Progenitor cell of endocrine pancreas (in vitro differentiated cells): ENCODE measurements at places on chromosomes 3 and 15. TPM values are rescaled to one million over a fixed set of nuclear protein-coding genes. Genes with fewer than 3 reads are reported as not detected.

Gene METTL6
- total RNA-seq = 28.0 and 28.2 TPM in 2 replicates

Gene TP63
- 0.72 and 1.6 TPM in 2 replicates for total RNA-seq

Gene TMEM89
- total RNA-seq = 0.49 TPM in 1 of 2 replicates, not detected in the other

Gene STARD9
- 1.8 and 2.5 TPM in 2 replicates for total RNA-seq

Gene HIGD2B
- not detected in 2 replicates for total RNA-seq

Gene GOLGA6B
- not detected in 2 replicates for total RNA-seq

Gene THPO
- total RNA-seq = 6.2 and 7.1 TPM in 2 replicates

Gene OR5K2
- not detected in 2 replicates for total RNA-seq

Gene WDR72
- 25.0 and 26.6 TPM in 2 replicates for total RNA-seq

GRCh38 chr3:129046732-129047552 is 13.6 kb upstream of the GP9 start:
- H3K27ac ChIP-seq = no peak overlapping the region
- H3K4me1 ChIP-seq = peaks cover 11% of the 10 kb centered on the region
- H3K27me3 ChIP-seq = peaks cover 10% of the 10 kb centered on the region
- DNase-seq = no peak
- H3K36me3 ChIP-seq = peaks cover 13% of the 10 kb centered on the region

DNA sequence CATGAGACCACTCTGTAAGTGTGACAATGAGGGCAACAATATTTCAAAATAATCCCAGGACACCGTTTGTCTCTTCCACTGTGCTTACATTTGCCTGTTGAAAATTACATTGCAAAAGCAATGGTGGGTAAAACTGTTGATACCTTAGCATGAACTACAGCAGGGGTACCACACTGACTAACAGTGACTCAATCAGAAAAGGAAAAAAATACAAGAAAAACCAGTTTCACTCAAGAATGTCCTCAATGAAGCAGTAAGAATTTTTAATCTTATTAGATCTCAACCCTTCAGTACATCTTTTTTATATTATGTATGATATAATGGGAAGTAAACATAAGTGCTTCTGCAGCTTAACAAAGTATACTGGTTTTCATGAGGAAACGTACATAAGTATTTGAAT is 1.6 kb upstream of the CCDC54 start:
- DNase-seq = no peak
- no peaks in the 10 kb centered on the region for H3K4me1 ChIP-seq
- no peak overlapping the region for H3K4me3 ChIP-seq
- no peak overlapping the region for H3K27ac ChIP-seq

DNA sequence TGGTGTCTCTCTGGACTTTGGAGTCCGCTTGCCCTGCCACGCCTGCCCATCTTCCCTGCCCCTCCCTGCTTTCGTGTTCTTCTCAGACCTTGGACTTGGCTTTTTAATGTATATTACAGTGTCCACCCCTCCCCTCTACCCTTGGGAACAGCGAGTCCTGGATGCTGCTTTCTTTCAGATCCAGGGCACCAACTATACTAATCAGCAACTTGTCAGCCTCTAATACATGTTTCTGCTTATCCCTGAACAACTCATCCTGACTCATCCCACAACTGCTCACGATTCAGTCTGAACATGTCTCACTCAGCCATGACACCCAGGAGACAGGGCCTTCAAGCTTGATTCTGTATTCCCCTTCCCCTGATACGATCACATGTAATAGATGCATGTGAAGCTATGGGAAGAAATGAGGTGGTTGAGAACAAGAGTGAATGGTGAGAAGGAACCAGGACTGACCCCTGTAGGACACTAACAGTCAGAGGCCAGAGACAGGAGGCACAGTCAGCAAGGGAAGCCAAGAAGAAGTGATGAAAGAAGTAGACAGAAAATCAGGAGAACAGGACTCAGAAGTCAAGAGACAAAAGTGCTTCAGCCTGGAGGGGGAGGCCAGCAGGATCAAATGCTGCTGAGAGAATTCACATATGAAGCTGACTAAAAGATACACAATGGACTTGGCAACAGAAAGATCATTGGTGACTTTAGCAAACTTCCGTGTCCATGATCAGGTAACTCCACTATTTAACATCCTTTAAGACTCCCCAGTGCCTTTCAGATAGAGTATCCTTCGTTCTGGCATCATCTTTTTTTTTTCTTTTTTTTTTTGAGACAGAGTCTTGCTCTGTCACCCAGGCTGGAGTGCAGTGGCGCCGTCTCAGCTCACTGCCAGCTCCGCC is 35.4 kb downstream of the BCL2L10 start:
- no peak overlapping the region for H3K27ac ChIP-seq
- no peak overlapping the region for H3K4me3 ChIP-seq
- peaks cover 1% of the 10 kb centered on the region for H3K4me1 ChIP-seq
- no peaks in the 10 kb centered on the region for H3K27me3 ChIP-seq
- H3K36me3 ChIP-seq = no peaks in the 10 kb centered on the region
- no peak for DNase-seq

DNA sequence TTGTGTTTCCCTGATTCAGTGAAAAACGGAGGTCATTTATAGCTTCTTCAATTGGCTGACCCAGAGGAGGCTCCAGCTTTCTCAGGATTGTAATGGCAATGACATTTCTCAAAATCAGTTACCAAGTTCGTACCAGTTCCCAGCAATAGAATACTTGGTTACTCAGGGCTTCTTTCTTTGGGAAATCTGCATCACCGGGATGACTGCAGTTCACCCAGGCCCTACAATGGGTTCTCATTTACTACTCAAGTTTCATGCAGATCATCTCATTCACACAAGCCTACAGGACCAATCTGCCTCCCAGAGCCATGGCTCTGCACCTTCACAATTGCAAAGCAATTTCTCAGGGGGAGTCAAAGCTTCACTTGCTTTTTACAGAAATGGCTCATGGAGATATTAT is 109.6 kb downstream of the FHIT start:
- no peaks in the 10 kb centered on the region for H3K27me3 ChIP-seq
- H3K36me3 ChIP-seq = peaks cover 1% of the 10 kb centered on the region
- H3K27ac ChIP-seq = no peak overlapping the region
- DNase-seq = no peak
- no peak overlapping the region for H3K4me3 ChIP-seq
- H3K4me1 ChIP-seq = peaks cover 3% of the 10 kb centered on the region

DNA sequence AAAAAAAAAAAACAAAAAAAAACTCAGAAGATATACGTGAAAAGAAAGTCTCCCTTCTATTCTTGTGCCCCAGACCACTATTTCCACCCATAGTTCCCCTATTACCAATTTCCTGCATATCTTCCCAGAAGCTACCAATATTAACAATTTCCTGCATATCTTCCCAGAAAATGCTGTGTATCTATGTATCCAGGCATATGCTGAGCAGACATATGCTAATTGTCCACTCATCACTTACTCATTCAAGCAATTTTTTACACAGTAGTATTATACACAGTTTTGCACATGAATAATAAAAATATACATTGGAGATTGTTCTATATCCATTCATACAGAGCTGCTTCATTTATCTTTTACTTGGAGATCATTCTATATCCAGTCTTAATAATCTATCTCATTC is 12.6 kb upstream of the SLMAP start:
- H3K27me3 ChIP-seq = no peaks in the 10 kb centered on the region
- no peak for DNase-seq
- no peaks in the 10 kb centered on the region for H3K36me3 ChIP-seq
- no peaks in the 10 kb centered on the region for H3K4me1 ChIP-seq

GRCh38 chr3:186642014-186642413 is 1.8 kb downstream of the FETUB start:
- H3K36me3 ChIP-seq = no peaks in the 10 kb centered on the region
- H3K27me3 ChIP-seq = peaks cover 30% of the 10 kb centered on the region
- peaks cover 15% of the 10 kb centered on the region for H3K4me1 ChIP-seq
- no peak for DNase-seq

DNA sequence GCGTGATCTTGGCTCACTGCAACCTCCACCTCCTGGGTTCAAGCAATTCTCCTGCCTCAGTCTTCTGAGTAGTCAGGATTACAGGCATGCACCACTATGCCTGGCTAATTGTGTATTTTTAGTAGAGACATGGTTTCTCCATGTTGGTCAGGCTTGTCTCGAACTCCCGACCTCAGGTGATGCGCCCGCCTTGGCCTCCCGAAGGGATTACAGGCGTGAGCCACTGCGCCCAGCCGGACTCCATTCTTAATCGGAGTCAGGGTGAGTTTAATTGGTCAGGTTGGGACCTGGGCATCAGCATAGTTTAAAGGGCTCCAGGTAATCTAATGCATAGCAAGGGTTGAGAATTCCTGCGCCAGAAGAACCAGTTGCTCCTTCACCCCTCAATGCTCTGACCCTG is 29.2 kb downstream of the MAGEF1 start:
- DNase-seq = no peak
- H3K36me3 ChIP-seq = no peaks in the 10 kb centered on the region
- H3K27me3 ChIP-seq = peaks cover 9% of the 10 kb centered on the region

DNA sequence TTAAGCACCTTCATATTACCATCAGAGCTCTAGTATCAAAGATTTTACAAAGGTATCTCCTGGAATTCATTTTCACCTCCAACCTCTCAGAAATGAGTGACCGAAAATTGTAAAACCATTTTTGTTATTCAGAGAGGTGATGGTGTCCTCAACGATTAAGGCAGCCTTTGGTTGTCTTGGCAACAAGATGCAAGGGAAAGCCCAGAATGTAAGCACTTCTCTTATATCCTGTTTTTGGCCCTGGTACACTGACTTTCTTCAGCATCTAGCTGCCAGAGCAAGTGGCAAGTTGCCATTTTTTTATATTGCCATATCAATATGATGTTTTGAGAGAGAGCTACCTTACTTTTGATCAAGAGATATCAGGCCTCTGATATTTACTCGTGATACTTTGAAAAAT is 384.9 kb upstream of the NECTIN3 start:
- DNase-seq = no peak
- no peak overlapping the region for H3K4me3 ChIP-seq
- H3K4me1 ChIP-seq = no peaks in the 10 kb centered on the region
- no peak overlapping the region for H3K27ac ChIP-seq

DNA sequence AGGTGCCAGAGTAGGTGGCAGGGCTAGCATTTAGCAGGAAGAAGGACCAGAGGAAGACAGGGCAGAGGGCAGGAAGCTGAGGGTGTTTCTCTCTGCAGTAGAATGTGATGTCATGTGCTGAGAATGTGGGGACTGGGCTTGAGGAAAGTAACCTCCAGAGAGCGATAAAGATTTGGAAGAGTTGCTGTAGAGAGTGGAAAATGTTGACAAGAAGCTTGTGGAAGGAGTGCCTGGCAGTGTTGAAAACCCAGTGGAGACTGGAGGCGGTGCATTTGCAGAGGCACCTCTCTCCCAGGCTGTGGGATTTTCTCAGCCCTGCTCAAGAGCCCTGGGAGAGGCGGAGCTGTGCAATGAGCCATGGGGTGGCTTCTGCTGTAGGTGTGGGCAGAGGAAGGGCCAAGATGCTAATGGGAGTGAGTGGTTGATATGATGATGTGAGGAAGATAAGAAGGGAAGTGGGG is 54.8 kb downstream of the MESD start:
- H3K36me3 ChIP-seq = peaks cover 5% of the 10 kb centered on the region
- H3K4me3 ChIP-seq = no peak overlapping the region
- H3K27me3 ChIP-seq = no peaks in the 10 kb centered on the region
- peak overlapping the region; percentile 35 for H3K27ac ChIP-seq
- no peak for DNase-seq
- H3K4me1 ChIP-seq = peaks cover 2% of the 10 kb centered on the region

DNA sequence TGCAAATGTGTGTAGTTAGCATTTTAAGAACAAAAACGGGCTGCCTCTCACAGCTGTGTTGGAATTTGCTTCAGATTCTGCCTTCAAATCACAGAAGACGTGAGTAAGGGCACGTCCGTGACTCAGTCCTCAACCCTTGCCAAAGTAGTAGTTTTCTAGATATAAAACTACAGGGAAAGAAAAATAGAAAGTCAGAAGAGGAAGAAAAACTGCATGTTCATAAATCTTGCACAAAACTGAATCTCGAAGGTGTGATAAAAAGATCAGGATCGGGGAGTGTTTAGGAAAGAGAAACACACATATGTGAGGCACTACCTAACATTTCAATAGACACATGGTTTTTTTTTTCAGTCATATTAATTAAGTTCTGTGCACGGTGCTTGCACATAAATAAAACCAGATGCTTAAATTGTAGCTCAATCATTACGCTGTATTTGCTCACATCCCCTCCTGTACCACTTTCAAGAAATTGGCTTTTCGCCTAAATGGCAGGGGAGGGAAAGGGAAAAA is 71.7 kb downstream of the P3H2 start:
- no peaks in the 10 kb centered on the region for H3K36me3 ChIP-seq
- H3K27me3 ChIP-seq = peaks cover 6% of the 10 kb centered on the region
- peaks cover 1% of the 10 kb centered on the region for H3K4me1 ChIP-seq

- DNase-seq = no peak
- H3K4me3 ChIP-seq = no peak overlapping the region
- peaks cover 9% of the 10 kb centered on the region for H3K27me3 ChIP-seq
- H3K4me1 ChIP-seq = peaks cover 6% of the 10 kb centered on the region
These were observed 56.4 kb upstream of the KCNMB2 start for GRCh38 chr3:178479860-178480259.

DNA sequence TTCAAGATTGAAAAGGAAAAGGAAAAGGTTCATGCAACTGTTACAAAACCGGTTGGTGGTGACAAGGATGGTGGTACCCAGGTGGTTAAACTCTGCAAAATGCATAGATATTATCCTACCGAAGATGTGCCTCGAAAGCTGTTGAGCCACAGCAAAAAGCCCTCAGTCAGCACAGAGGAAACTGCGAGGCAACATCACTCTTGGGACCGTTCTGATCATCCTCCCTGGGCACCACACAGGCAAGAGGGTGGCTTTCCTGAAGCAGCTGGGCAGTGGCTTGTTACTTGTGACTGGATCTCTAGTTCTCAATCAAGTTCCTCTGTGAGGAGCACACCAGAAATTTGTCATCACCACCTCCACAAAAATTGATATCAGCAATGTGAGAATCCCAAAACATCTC is 86.9 kb downstream of the PLCH1 start:
- H3K36me3 ChIP-seq = no peaks in the 10 kb centered on the region
- DNase-seq = no peak
- no peak overlapping the region for H3K4me3 ChIP-seq
- H3K4me1 ChIP-seq = peaks cover 13% of the 10 kb centered on the region

DNA sequence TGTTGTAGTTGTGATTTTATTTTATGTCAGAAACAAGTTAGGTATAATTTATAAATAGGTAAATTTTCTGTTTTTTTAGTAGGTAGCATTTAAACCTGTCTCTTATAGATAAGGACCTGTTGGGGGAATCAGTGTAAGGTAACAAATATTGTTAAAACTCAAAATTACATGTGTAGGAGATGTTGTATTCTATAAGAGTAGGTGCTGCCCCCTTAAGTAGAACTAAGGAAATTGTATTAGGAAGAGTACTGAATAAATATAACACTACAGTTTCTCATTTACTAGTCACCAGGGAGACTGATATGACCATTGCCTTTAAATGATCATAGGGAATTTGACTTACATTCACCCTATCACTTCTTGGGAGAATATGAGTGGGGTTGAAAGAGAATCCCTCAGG is 31.2 kb downstream of the SLC25A36 start:
- H3K4me1 ChIP-seq = peaks cover 2% of the 10 kb centered on the region
- no peak overlapping the region for H3K27ac ChIP-seq
- H3K4me3 ChIP-seq = no peak overlapping the region
- peaks cover 15% of the 10 kb centered on the region for H3K36me3 ChIP-seq
